ENCODE measurements at places on chromosomes 6 and 20.
A peak's percentile ranks its signal among the peaks of the same experiment; 100 is the strongest.

- DNase-seq = no peak
Measured at GRCh38 chr6:92962846-92963245, 456.5 kb downstream of the EPHA7 start.

DNA sequence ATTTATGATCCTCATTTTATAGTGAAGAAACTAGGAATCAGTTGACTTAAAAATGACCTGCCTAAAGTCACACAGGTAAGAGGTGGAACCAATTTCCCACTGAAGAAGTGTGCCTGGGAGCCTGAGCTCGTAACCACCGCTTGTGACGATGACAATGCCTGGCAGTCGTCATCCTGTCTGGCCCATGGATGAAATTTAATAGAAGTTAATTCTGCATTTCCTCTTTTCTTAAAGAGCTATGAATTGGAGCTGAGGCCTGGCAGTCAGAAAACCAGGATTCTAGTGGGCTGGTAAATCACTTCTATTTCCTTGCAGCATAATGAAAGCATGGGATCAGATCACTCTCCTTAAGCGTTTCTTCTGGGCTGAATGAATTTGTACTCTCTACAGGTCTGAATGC lies 200.0 kb upstream of the SGK1 start:
- DNase-seq = no peak

DNA sequence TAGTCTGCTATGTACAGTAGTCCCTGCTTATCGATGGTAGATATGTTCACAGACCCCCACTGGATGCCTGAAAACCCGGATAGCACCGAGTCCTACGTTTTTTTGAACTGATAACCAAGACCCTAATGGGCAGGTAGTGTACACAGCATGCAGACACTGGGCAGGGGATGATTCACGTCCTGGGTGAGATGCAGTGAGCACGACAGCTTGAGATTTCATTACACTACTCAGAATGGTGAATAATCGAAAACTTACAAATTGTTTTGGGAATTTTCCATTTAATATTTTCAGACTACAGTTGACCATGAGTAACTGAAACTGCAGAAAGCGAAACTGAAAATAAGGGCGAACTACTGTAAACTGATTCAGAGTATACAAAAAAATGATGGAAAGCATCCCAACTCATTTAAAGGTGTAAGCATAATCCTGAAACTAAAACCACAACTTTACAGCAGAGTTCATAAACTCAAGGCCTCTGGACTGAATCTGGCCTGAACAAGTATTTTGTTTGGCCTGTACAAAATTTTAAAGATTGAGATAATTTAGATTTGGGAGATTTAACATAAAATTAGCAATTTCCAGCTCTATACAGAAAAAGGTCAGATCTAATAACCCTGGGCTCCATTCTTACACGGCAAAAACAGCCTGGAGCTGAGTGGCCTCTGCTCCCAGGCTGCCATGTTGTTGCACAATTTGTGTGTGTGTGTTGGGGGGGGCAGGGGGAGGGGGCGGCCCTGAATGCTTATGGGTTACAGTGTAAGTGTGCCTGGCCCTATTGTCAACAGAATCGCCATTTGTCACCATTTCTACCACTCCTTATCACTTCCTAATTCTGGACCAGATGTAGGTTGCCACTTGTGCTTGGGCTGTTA lies 34.9 kb downstream of the RNF24 start:
- DNase-seq = no peak

- DNase-seq = no peak
Measured at GRCh38 chr6:14920276-14920675, 325.6 kb upstream of the JARID2 start.

GRCh38 chr6:42537536-42537935 lies 26.3 kb upstream of the UBR2 start:
- DNase-seq = no peak

- DNase-seq = no peak
Measured at GRCh38 chr6:139764498-139764986, 390.1 kb upstream of the CITED2 start.

- no peak for DNase-seq
Measured at GRCh38 chr6:149031859-149032598, 285.2 kb downstream of the UST start.

DNA sequence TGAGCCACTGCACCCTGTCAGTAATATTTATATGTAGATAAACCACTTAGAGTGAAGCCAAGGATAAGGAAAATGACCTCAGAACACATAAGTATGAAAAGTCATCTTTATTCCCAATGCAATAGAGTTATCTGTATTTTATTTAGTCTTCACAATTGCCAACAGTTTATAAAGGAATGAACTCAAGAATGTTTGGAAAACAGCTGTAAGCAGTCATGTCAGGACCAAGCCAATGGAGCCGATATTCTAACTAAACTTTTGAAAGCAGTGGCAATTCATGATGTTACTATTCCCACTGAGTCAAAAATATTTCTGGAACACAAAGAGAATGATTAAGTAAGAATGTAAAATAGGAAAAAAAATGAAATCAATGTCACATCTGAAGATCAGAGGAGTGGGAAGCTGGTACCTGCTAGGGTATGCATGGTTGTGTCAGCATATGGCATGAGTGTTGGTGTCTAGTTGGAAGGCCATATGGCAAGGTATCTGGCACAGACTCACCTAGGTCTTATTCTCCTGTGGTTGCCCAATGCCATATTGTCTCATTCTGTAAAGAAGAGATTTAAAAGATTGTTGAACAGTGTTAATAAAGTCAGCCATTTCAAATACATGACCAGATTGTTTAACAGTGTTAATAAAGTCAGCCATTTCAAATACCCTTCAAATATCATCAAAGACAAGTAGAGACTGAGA lies 118.2 kb downstream of the ADAT2 start:
- DNase-seq = no peak

DNA sequence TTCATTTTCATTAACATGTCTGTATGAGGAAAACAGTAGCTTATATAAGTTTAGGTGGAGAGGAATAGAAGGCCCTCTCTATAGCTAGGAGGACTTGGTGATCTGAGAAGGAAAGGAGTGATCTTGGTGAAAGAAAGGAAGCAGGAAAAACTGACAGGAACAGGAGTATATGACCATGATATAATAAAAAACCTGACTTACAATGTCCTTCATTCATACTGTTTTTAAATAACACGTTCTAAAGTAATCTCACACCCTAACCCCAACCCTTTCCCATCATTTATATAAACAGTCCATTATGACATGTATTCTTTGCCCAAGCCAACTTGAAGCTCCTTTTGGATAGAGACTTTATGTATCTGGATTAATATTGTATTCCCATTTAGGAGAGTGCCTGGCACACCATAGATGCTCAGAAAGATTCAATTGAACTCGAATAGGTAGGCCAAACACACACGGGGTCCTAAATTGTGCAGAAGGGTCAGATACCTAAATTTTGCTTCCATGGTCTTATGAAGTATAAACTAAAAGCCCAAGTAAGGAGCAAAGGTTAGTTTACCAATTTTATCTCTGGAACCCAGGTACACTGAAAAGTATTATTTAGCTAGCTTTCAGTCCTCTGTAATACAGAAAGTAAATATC lies 75.9 kb downstream of the OR2B2 start:
- no peak for DNase-seq

GRCh38 chr20:23227274-23227673 lies 123.3 kb upstream of the NXT1 start:
- DNase-seq = no peak

DNA sequence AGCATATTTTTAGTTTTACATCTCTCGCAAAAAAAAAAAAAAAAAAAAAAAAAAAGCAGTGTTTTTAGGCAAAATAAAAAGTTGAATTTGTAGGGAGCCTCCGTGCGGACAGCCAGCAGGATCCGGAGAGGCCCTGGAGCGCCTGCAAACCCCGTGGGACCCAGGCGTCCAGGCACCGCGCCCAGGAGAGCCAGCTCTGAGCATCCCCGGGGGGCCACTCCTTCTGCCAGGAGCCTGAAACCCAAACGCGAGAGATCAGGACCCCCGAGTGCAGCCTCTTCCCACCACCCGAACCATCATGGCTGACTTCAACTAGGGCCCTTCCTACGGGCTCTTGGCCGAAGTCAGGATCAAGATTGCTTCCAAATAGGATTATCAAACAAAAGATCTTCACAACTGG lies 54.1 kb upstream of the LY86 start:
- DNase-seq = no peak

- no peak for DNase-seq
Measured at GRCh38 chr6:159267165-159267564, 98.0 kb downstream of the FNDC1 start.

GRCh38 chr6:147972448-147972847 lies 370.2 kb upstream of the SASH1 start:
- no peak for DNase-seq

GRCh38 chr6:134080171-134080795 lies 27.9 kb upstream of the SLC2A12 start:
- peak; percentile 28 for DNase-seq

GRCh38 chr6:144536079-144536478 lies 250.9 kb downstream of the UTRN start:
- no peak for DNase-seq

- peak; percentile 27 for DNase-seq
Measured at GRCh38 chr20:22582964-22583772, 1.2 kb downstream of the FOXA2 start.

GRCh38 chr6:117409863-117410262 lies 15.9 kb downstream of the ROS1 start:
- no peak for DNase-seq

Data from NCI-H1105 (cell line).